Pulmonary artery endothelial cell (primary cell): ENCODE measurements at places on chromosomes 6 and 20. TPM values are rescaled to one million over a fixed set of nuclear protein-coding genes. Genes with fewer than 3 reads are reported as not detected.

SOBP gene
- 2.6 and 2.8 TPM in 2 replicates for total RNA-seq

GRCh38 chr6:41488433-41489119, 57.6 kb upstream of the FOXP4 start:
- DNase-seq: no peak

DNA sequence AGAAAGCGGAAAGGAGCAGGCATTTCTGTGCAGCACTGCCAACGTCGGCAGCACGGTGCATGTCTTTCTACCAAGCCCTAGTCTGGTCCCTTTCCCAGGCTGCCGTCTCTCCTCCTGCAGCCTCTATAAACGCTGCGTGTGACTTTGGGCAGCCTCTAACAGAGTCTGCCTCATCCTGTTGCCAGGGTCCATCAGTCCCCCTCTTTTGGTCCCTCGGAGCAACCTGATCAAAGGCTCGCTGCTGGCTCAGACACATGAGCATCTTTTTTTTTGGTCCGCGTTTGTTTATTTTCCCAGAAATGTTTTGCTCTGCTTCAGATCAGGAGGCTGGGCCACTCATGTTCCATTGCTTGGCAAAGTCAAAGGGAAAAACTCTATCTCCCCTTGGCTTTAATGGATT, 166.8 kb upstream of the CST7 start:
- DNase-seq: no peak

AVP gene
- total RNA-seq: not detected in 2 replicates

DNA sequence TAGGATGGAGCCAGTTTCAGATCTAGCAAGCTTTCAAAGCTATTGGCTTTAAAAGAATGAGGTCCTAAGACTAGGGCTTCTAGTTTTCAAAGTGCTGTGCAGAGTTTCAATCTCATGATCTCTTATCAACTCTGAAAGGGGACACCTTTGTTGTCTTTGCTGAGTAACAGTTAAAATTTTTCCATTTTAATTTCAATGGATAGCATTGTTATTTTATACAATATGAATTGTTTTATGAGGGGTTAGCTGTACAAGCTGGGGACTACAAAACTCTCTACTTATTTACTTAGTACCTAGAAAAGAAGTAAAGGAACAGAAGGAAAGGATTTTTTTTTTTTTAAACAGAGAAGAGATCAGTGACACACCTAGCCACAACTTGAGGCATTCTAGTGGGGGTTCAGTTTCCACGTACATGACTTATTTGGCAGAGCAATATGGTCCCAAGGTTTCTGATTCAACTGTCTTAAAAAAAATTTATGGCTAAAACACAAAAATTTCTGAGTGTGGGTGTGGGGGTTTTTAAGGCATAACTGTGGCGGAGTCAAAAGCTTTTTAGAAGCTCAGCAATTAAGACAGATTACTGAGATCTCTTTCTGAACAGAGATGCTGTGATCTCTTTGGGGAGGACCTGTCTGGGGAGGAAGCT, 46.1 kb upstream of the JAG1 start:
- no peak for DNase-seq

CST1 gene
- 0.26 TPM in 1 of 2 replicates, not detected in the other for total RNA-seq

DNA sequence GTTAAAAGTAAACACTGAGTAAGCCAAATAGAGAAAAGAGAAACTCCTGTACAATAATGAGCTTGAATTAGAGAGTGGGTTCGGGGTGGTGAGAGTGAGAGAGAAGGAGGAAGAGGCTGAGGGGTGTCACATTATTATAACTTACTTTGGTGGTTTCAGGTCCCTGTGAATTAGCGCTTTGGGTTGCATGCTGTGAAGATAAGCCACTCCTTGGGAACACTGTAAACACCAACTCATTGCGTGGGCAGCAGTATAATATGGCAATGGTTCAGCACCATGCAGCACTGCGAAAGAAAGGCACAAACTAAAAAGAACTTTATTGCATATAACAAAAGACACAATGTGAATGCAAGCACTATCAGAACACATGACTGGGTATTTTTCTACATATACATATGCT, 26.9 kb downstream of the MAP3K7 start:
- DNase-seq: no peak

TSPO2 gene
- total RNA-seq: not detected in 2 replicates

GRCh38 chr6:26216886-26217713, 129.9 kb downstream of the HFE start:
- no peak for DNase-seq

GRCh38 chr6:84549917-84550316, 214.5 kb downstream of the TBX18 start:
- DNase-seq: no peak

BTNL2 gene
- total RNA-seq: not detected in 2 replicates

DNA sequence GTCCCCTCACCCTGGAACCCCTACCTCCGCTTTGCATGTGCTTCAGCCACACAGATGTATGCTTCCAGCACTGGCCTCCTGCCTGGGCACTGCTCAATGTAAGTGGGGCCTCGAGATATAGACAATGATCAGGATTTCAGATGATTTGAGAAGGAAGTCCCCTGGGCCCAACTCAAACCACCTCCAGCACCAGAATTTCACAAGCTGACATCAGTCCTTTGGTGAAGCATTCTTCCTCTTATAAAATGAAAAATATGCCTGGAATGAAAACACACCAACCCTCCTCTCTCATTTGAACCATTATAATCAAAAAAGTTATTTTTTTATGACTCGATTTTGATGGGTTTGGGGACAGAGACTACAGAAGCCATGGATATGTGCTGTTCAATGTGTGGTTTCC, 48.5 kb downstream of the BTBD3 start:
- no peak for DNase-seq

SUN5 gene
- total RNA-seq: not detected in 2 replicates

- no peak for DNase-seq
These were observed 1405.1 kb upstream of the EYS start for GRCh38 chr6:67112120-67112519.

SLC16A10 gene
- not detected in 2 replicates for total RNA-seq
